ENCODE measurements at places on chromosomes 4 and X. TPM values are rescaled to one million over a fixed set of nuclear protein-coding genes. Genes with fewer than 3 reads are reported as not detected.

GRCh38 chr4:183248201-183248600 is 71.9 kb downstream of the CLDN22 start:
- DNase-seq, result no peak

DNA sequence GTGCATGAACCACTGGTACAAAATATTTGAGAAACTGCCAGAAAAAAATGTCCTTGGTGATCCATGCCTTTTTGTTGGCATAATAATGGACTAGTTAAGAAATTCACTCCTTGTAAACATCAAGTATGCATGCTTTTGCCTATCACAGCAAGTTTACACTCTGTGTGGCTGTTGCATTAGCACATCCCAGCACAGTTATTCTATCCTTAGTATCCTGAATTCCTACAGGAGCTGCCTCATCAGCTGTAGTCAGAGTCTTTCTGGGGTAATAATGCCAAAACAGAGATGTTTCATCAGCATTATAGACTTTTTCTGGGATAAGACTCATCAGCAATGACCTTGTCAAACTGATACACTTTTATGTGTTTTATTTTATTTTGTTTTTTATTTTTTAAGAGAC is 82.8 kb downstream of the CHIC2 start:
- no peak for DNase-seq

DNA sequence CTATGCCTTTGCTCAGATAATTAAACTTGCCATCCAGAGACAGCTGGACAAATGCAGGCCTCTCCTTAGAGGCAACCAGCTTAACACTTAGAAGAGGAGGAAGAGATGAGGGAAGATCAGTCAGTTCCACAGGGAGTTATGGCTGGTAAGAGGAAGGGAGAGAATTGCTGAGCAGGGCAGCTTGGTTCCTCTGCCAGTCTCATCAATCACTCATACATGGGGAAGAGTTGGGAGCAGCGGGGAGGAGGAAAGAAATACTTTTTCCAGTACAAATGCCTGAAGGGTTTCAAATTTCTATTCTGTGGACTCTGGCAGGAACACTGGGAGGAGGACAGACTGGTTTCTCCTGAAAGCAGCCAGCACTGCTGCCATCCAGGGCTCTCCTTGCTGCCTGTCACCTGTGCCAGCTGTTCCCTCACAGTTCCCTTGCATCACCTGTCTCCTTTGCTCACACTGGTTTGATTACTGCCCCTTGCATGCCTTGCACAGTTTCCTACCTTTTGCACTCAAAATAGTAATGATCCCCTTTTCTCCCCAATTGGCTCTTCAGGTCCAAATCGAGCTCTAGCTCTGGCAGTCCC is 59.5 kb downstream of the PGRMC2 start:
- no peak for DNase-seq

DNA sequence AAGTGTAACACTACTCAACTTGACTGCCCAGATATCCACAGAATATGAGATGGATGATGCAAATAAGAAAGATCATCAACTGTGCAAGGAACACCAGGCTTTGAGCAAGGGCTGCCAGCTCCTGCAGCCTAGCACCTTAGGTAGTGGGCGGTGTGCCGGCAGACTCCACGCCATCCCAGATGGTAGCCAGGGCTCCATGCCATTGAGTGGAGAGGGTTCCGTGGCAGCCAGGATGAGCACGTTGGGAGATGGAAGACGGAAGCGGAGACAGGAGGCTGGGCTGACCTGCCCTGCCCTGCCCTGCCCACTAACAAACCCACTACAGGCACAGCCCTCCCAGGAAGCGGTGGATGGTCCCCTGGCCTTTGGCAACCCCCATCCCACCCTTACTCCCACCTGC is 51.9 kb downstream of the TMPRSS11F start:
- no peak for DNase-seq

DNA sequence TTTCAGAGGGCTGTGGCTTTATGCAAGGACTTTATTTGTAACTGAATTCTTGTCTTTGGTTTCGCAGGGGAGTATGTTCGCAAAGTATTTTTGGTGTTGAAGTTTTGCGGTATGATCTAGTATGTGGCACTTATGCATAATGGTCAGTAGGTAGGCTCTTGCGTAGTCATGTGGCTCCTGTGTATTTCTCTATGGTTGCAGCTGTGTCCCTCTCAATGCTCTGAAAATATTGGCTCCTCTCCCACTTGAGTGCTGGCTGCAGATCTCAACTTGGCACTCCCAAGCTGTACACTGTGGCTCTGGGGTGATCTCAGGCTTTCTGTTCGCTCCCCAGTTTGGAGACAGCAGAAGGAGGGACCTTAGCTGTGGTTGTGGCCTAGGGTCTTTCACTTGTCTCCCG is 24.8 kb downstream of the ARMCX5 start:
- DNase-seq, result no peak

DNA sequence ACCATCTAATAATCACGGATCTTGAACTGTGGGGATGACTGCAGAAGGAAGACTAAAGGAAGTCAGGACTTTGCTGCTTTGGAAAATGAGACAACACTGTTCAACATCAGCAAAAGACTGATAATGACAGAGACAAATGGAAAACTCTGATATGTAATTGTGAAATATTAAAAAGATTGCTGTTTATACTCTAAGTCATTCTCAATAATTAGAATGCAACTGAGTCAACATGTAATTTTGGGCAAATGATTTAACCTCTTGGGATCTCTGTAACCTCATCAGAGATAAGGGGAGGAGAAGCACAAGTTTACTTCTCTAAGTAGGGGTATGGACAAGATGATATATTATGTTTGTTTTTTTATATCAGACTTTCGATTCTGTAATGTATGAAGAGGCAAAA is 121.9 kb downstream of the GASK1B start:
- no peak for DNase-seq

DNA sequence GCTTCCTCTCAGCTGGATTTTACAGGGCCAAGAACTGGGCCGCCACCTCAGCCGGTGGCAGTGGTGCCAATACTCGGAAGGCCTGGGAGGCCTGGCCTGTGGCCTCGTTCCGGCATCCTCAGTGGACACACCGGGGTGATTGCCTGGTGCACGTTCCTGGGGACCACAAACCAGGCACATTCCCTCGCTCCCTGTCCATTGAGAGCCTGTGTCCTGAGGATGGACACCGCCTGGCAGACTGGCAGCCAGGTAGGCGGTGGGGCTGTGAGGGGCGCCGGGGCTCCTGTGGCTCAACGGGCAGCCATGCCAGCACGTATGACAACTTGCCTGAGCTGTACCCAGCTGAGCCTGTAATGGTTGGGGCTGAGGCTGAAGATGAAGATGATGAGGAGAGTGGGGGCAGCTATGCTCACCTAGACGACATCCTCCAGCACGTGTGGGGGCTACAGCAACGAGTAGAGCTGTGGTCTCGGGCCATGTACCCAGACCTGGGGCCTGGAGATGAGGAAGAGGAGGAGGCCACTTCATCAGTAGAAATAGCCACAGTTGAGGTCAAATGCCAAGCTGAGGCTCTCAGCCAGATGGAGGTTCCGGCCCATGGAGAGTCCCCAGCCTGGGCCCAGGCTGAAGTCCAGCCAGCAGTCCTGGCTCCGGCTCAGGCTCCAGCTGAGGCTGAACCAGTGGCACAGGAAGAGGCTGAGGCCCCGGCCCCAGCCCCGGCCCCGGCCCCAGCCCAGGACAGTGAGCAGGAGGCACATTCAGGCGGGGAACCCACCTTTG is 70.4 kb downstream of the STARD8 start:
- DNase-seq, result no peak

DNA sequence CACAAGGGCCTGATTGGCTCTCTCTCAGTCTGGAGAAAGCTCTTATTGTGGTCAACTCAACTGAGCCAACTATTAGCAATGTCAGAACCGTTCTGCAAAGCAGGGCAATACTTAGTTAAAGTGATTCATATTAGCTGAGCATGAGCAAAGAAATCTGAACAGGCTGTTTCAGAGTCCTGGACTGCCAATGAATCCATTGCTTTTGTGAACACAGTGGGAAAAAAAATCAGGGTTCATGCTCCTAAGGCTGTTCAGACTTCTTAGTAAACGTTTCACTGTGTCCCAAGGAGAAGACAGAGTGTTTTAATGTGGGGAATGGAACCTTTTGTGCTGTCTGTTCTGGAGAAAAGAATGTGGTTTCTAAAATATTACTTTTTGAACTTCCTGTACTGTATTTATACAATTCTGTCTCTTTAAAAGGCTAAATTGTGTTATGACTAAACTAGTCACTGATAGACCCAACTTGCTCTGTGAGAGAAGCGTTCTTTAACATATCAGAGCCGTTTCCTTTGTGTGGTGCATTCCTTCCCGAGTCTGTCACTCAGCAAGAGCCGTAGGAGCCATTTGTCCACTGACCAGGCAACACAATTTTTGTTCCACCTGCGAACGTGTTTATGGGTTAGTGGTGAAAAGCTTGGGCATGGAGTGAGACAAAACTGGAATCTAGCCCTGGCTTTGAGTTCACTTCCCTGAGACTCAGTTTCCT is 366.1 kb downstream of the FBXO8 start:
- no peak for DNase-seq

GRCh38 chr4:13588954-13589353 is 38.6 kb downstream of the BOD1L1 start:
- no peak for DNase-seq

DNA sequence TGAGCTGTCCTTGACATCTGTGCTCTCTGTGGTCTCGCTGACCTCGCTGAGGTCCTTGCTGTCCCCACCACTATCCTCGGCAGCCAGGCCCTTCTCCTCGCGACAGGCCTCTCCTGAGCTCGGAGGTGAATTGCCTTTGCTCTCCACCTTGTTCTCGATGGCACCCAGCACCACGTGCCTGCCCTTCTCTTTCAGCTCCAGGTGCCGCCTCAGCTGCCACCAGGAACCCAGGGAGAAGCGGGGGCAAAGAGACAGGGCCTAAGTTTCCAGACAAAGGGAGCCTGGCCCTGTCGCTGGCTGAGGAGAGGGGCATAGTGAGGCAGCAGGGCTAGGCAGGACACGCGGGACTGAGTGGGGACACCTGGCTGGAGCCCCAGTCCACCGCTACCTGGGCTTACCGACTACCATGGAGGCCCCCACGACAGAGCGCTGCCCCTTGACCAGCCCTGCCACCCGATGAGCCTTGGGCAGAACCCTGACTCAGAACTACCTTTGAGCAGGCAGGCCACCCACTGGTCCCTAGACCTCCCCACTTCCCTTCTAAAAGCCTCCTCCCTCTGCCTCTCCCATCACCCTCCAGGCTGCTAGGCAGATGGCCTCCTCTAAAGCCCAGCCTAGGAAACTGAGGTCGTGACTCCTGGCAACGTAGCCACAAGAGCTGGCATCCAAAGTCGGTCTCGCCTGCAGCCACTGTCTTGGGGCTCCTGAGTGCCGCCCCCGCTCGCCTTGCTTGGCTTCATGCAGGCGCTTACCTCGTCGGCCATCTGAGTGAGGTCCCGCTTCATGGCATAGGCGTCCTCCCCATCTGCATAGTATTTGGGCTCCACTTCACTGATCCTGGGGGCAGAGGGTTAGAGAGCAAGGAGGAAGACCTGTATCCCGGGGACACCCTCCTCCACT is 4.2 kb upstream of the ARHGAP4 start:
- DNase-seq, result no peak

- DNase-seq, result no peak
These were observed 13.9 kb downstream of the FTSJ1 start for GRCh38 chrX:48489892-48490291.

DNA sequence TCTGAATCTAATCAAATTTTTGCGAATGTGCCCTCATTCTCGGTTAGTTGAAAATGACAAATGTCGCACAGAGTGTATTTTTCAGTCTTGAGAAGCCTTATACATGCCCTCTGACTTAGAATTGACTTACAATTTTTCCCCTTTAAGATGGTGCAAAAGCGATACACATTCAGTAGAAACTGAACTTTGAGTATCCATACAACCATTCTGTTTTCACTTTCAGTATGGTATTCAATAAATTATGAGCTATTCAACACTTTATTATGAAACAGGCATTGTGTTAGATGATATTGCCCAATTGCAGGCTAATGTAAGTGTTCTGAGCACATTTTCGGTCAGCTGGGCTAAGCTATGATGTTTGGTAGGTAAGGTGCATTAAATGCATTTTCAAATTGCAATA is 43.4 kb downstream of the SLC9A7 start:
- DNase-seq, result no peak

DNA sequence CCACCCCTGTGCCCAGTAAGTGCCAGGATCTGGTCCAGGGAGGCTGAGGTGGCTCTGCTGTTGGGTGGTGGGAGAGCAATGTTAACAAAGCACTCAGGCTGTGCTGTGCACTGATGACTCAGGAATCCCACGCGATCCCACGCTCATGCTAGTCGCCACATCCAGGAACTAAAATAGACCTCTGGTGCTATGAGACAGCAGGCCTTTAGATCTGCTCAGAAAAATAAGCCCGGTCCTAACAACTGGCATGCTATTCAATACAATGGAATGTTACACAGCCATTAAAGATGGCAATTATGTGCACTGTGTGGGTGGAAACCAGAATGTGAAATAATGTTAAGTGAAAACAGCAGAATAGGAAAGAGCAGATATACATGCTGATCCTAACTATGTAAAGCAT is 26.0 kb downstream of the ARL13A start:
- no peak for DNase-seq

- DNase-seq, result peak; percentile 91
These were observed 72.1 kb downstream of the AFF1 start for GRCh38 chr4:87006676-87007527.

DNA sequence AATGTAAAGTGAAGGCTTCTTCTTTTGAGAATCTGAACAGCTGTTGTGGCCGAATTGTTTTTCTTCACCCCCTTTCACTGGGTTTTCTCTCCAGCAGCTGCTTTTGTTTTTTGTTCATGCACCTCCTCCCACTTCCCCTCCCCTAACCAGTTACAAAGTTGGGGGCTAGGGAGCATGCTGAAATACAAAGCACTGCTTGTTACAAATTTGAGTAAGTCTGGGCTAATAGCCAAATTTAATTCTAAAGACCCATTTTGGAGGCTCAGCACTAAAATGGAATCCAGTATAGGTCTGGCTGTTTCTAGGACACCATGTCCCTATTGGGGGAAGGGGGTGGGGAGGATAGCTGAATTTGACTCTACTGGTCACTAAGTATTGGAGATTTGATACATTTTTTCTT is 89.2 kb upstream of the GPM6B start:
- DNase-seq, result no peak

DNA sequence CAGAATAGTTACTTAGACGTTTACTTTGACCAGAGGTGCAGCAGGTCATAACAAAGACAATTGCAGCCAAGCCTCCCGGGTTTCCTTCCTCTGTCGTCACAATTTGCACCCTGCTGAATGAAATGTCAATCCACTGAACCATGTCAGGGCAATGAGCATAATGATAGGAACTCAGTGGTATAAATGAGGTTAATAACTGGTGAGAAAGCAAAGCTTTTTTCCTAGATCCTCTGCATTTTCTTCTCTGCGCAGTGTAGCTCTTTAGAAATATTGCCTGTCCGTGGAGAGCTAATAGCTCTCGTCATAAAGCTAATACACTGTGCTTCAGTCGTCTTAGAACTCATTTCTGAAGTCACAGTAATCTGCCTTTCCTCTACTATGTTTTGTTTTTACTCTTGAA is 1960.1 kb upstream of the ADGRL3 start:
- no peak for DNase-seq

Gene PITX2
- 0.77 TPM for total RNA-seq

Gene MTNR1A
- 1.2 TPM for total RNA-seq

Gene STATH
- total RNA-seq, result not detected

Gene SMIM14
- total RNA-seq, result 9.8 TPM
